ENCODE measurements at places on chromosomes 7 and 10.

- DNase-seq: no peak
Observed at GRCh38 chr7:4878336-4879335, 4.9 kb downstream of the RADIL start.

GRCh38 chr7:1809070-1809469, 139.0 kb downstream of the ELFN1 start:
- no peak for DNase-seq

- DNase-seq: no peak
Observed at GRCh38 chr10:100723770-100724530, 21.4 kb upstream of the PAX2 start.

- DNase-seq: no peak
Observed at GRCh38 chr7:13031468-13031867, 344.0 kb downstream of the ARL4A start.

GRCh38 chr7:2931034-2931415, 86.9 kb upstream of the GNA12 start:
- no peak for DNase-seq

DNA sequence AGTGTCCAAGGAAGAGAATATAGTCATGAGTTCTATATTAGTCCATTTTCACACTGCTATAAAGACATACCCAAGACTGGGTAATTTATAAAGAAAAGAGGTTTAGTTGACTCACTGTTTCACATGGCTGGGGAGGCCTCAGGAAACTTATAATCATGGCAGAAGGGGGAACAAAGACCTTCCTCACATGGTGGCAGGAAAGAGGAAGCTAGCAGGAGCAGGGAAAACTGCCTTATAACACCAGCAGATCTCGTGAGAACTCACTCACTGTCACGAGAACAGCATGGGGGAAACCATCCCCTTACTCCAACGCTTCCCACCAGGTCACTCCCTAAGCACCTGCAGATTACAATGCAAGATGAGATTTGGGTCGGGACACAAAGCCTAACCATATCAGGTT, 139.0 kb upstream of the ZNF438 start:
- DNase-seq: no peak
